ENCODE measurements at places on chromosomes 2 and 18. TPM values are rescaled to one million over a fixed set of nuclear protein-coding genes. Genes with fewer than 3 reads are reported as not detected.

- no peak for DNase-seq
Measured at GRCh38 chr2:14602309-14602708, 30.2 kb upstream of the LRATD1 start.

GRCh38 chr2:109719871-109720270 is 74.2 kb upstream of the RGPD5 start:
- peak; percentile 33 for DNase-seq

- no peak for DNase-seq
Measured at GRCh38 chr2:43937269-43937820, 58.4 kb downstream of the LRPPRC start.

DNA sequence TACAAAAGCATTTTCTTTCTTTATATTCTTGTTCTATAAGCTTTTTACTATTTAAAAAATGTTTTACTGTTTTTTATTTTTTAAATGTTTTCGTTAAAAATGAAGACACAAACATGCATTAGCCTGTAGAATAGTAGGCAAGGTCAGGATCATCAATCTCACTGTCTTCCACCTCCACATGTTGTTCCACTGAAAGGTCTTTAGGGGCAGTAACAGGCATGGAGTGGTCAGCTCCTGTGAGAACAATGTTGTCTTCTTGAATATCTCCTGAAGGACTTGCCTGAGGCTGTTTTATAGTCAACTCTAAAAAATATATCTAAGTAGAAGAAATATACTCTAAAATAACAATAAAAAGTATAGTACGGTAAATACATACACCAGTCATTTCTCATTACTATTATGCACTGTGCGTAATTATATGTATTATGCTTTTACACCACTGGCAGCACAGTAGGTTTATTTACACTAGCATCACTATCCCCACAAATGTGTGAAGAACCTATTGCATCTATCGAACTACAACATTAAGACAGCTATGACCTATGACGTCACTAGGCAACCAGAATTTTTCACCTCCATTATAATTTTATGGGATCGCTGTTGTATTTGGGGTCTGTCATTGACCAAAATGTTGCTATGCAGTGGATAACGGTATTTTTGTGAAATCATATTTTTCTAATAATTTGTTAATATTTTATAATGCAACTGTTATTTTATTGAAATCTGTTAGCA is 764.3 kb downstream of the METTL4 start:
- no peak for DNase-seq

- DNase-seq, result no peak
Measured at GRCh38 chr2:169050476-169051240, 18.7 kb upstream of the DHRS9 start.

DNA sequence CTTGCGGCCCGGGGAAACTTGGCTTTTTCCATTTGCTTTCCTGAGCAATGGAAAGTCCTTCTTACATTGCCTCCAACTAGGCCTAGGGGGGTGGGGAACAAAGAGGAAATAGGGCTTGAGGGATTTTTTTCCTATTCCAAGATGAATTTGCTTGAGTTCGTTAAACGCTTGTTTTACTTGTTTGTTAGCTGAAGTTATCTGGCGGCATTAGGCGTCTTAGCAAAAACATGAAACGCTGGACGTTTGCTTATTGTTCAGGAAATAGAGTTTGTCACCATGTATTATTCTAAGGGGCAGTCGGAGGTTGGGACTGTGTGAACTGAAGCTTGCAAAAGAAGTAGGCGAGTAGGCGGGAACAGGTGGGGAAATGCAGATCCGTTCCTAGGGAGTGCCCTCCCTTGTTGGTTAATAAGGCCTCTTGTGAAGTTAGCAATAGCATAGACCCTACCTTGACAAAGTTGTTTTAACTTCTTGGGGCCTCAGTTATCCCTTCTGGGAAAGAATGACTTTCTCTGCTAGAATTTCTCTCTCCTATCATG is 1.9 kb downstream of the CABLES1 start:
- DNase-seq, result no peak

GRCh38 chr18:49814147-49814499 is 790 bp upstream of the ACAA2 start:
- DNase-seq, result peak; percentile 82

DNA sequence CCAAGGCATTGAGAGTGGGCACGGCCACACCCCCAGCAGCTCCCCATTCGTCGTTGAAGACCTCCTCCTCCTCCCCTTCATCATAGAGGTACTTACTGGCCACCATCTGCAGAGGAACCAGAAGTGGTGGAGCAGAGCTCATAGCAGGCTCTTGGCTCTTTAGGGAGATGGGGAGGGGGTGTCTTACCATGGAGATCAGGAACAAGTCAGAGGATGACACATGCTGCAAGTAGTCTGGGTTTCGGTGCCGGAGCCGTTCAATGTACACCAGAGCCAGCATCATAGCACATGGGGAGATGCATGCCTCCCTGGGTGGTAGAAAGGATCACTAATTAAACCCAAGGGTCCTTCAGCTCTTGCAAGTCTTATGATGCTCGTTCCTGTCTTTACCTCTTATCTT is 1.9 kb downstream of the CNPPD1 start:
- no peak for DNase-seq

GRCh38 chr2:10842506-10842905 is 29.9 kb upstream of the PDIA6 start:
- DNase-seq, result no peak

DNA sequence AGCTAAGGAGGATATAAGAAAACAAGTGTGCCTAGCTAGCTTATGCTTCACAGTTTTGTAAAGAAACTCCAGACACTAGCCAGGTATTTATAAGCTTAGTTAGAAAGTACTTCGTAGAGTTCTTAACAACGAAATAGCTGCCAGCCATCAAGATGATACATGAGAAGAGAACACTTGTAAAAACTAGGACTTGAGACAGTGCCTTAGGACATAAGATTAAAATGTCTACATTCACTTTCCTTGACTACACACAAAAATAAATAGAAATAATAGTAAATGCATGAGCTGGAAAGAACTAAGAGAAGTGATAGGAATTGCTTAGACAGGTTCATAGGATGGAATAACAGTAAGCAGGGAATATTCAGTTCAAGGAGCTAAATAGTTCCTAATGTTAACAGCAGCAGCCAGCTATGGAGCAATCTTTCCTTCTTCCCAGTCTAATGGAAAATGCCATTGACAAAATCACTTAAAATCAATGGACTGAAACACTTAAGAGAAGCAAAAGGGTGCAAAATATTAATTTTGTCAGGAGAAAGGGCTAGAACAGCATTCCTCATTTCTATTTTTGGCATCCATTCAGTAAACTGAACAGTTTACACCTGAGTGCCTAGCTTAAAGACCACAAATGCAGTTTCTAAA is 186.6 kb downstream of the PDE11A start:
- no peak for DNase-seq

- DNase-seq, result no peak
Measured at GRCh38 chr2:33670392-33670937, 71.4 kb upstream of the FAM98A start.

GRCh38 chr2:70468878-70469277 is 84.7 kb downstream of the TGFA start:
- no peak for DNase-seq

DNA sequence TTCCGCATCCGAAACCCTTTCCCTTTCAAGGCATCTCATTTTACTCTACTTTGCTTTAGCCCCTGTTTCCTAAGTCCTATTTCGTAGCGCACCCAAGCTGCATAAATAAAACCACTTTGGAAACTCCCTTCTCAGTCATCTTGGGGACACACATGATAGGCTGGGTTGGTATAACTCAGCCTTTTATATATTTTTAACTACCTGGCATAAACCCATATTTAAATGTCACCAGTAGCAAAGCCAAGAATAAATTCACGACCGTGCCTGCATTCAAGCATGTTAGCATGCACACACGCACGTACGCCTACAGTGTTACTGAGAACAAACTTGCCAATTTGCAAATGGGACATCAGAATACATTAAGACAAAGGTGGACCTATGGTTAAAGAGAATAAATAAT is 564.7 kb upstream of the PIK3C3 start:
- no peak for DNase-seq

GRCh38 chr2:84897773-84898172 is 7.7 kb upstream of the TMSB10 start:
- DNase-seq, result no peak

GRCh38 chr2:207438414-207439126 is 91.2 kb upstream of the CREB1 start:
- no peak for DNase-seq

GRCh38 chr2:101264360-101264939 is 11.8 kb downstream of the CNOT11 start:
- no peak for DNase-seq

DNA sequence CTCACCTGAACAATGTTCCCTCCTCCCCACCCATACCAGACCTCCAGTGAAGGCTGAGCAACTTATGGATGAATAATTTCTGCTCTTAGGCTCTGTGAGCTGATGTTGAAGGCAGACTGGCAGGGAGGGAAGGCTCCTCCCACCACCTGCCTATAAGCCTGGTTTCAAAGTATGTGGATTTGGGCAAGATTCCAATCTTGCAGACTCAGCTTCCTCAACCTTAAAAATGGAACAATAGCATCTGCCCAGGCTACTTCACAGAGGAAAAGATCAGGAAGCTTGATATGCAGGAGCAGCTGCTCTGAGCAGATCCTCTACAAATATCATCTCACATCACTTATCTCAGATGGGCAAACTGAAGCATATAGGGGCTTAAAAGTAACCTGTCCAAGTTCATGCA is 112.2 kb downstream of the ZFP36L2 start:
- no peak for DNase-seq

GRCh38 chr2:27873091-27873490 is 17.1 kb downstream of the RBKS start:
- no peak for DNase-seq

GRCh38 chr2:45821558-45822271 is 170.2 kb downstream of the PRKCE start:
- DNase-seq, result peak; percentile 87

- DNase-seq, result no peak
Measured at GRCh38 chr2:230737300-230737699, 24.7 kb downstream of the CAB39 start.

GRCh38 chr18:12783524-12783923 is 80.7 kb downstream of the PSMG2 start:
- no peak for DNase-seq

- DNase-seq, result no peak
Measured at GRCh38 chr2:216242365-216242764, 129.9 kb downstream of the MARCHF4 start.

DNA sequence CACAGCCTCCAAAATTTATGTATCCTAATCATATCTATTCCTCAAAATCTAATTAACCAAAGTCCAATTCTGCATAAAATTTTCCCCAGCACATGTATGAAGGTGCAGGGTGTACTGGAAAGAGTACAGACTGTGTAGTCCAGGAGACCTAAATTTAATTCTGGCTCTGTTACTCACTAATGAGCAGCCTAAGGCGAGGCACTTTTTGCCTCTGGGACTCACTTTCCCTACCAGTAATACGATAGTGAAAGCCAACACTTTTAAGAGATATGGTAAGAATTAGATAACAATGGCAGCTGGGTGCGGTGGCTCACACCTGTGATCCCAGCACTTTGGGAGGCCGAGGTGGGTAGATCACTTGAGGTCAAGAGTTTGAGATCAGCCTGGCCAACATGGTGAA is 177.7 kb downstream of the PIEZO2 start:
- no peak for DNase-seq

C1GALT1C1L gene
- total RNA-seq, result 0.35 TPM

MC5R gene
- not detected for total RNA-seq

CAPN14 gene
- 0.26 TPM for total RNA-seq

LTBP1 gene
- 36.0 TPM for total RNA-seq

ME2 gene
- total RNA-seq, result 40.5 TPM

ABCB6 gene
- 18.2 TPM for total RNA-seq

PFN4 gene
- 1.5 TPM for total RNA-seq

SPTBN1 gene
- 813 TPM for total RNA-seq

TMEFF2 gene
- not detected for total RNA-seq

AQP12A gene
- not detected for total RNA-seq

TCF4 gene
- 143 TPM for total RNA-seq

MORN2 gene
- 6.4 TPM for total RNA-seq

MAB21L4 gene
- total RNA-seq, result 22.2 TPM
